ENCODE measurements at places on chromosomes 6 and 20.

DNA sequence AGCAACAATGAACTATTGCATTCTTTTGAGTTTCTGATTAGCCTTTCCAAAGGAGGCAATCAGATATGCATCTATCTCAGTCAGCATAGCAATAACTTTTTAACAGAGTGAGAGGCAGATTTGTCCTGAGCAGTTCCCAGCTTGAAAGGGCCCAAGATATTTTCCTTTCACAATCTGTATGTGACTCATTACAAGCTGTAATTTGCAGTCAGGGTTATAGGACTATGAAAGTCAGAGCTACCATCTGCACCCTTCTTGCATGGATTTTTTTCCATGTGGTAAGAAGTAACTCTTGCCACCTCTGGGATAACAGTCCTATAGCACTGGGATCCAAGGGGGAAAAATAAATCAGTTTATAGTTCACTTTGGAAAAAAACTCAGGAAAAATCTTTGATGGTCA is 318.2 kb upstream of the RGS17 start:
- DNase-seq = no peak

DNA sequence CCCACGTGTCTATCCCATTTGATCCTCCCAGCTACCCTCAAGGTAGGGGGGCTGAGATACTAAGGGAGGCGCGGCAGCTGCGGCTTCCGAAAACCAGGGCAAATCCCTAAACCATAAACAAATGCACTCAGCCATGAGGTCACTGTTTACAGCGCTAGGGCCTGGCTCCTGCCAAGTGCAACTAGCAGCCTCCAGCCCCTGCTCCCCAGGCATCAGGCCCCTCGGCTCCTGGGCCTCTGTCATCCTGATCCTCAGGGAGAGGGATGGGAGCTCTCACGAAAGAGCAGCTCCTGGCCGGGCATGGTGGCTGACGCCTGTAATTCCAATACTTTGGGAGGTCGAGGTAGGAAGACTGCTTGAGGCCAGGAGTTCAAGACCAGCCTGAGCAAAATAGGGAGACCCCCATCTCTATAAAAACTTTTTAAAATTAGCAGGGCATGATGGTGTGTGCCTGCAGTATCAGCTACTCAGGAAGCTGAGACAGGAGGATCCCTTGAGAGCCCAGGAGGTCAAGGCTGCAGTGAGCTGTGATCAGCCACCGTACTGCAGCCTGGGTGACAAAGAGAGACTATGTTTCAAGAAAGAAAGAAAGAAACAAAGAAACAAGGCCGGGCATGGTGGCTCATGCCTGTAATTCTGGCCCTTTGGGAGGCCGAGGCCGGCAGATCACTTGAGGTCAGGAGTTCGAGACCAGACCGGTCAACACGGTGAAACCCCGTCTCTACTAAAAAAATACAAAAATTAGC is 42.5 kb upstream of the TLDC2 start:
- no peak for DNase-seq

- DNase-seq = no peak
These were observed 13.6 kb upstream of the ZBTB9 start for GRCh38 chr6:33440649-33441309.

- DNase-seq = no peak
These were observed 17.7 kb downstream of the METTL24 start for GRCh38 chr6:110340392-110340965.

DNA sequence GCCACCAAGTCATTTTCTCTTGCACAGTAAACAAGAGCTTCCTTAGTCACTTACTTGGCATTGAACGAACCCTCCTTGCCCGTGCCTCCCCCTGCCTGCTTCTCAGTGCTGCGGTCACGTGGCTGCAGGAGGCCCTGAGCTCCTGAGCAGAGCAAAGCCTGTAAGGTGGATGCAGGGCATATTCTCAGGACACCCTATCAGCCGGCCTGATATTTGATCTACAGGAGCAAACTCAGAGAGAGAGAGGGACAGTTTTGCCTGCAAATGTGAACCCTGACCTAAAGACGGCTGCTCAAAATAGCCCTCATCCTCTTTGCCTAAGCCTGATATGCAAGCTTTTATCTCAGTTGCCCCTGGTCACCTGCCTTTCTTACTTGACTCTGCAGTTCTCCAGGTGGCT is 93.0 kb upstream of the POPDC3 start:
- no peak for DNase-seq

- peak; percentile 57 for DNase-seq
These were observed 102.3 kb downstream of the HIVEP2 start for GRCh38 chr6:142842418-142843261.

DNA sequence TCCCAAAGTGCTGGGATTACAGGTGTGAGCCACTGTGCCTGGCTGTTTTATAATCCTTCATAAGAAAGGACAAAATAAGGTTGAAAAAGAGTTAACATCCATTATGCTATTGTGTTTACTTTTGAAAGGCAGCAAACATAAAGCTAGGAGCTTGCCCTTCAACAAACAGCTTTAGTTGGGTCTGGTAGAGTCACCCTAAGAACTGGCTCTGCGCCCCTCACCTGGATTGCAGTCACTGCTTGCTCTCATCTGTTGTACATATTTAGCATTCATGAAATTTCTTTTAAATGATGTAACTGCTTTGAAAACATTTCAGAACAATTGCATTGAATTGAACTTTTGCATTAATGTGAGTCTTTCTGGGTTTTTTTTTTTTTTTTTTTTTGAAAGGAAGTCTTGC is 38.9 kb downstream of the JARID2 start:
- no peak for DNase-seq

DNA sequence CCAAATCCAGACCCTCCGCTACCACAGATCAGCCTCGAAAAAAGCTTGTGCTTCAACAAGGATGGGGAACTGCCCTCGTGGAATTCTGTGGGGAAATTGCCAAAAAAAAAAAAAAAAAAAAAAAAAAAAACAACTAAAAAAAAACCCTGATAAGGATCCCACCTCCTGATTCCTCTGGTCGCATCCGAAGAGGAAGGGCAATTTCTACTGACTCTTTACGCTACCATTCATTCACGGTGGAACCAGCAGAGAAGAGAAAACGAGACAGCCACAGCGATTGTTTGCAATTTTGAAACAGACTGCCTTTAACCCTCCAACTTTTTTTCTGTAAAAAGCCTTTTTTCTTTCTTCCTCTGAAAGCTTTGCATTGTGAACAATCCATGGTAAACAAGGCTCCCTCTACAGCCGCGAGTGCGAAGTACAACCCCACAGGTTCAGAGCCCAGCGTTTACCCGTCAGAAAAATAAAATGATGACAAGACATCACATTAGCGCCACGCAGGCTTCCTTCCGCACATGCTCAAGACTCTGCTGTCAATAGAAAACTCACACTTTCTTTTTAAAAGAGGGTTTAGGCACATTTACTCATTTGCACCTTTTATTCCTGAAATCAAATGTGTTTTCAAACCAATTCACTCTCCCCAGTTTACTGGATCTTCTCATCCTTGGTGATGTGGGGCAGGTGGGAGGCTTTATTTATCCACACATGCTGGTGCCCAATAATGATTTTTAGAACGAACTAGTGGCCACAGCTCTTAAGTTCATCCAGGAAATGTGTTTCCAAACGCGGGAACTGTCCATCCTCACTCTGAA is 100.0 kb downstream of the NOL4L start:
- peak; percentile 75 for DNase-seq

DNA sequence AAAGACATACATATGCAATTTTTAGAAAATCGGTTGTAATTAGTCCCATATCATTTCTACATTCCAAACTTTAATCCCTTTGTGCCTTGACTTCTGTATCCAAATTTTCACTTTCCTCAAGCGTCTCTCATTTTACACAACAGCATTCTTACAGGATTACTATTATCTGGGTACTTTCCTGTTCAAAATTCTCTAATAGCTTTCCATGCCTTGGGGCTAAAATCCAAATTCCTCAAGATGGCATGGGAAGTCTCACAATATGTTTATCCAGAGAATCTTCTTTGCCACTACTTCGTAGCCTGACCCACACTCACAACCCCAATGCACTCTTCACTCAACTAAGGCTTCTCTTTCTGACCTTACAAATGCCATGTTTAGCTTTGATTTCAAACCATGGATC is 125.0 kb downstream of the TBX18 start:
- DNase-seq = no peak

DNA sequence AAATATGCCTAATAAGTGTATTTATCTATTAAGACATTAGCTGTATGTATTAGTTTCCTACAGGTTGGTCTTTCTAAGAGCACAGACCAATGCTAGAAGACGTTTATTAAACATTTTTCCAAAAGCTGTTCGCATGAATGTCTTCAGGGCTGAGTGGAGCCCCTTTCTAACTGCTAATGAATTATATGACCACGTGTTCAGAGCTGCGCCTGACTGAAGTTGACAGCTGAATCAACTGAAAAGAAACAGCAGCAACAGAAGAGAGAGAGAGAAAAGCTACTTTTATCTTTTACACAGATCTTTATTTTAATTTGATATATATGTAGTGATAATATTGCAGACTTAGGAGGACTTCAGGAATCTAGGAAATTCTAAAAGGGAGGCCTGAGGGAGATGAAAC is 75.2 kb upstream of the ARID1B start:
- no peak for DNase-seq

- no peak for DNase-seq
These were observed 15.5 kb upstream of the BMP7 start for GRCh38 chr20:57281900-57282299.

DNA sequence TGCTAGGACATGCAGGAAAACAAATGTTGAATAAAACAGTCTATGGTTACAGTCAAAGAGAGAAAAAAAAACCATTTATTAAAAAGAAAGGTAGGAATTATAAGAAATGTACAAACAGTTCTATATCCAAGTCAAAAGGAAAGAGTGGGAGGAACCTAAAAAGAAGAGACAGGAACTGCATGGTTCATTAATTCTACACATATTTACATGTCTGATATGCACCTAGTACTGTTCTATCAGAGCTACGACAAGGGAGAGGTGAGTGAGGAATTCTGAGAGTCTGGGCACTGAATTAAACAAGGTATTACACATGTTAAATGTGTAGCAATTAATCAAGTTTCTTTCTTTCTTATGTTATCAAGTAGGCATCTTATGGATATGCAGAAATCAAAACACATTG is 41.9 kb downstream of the SYCP2 start:
- no peak for DNase-seq

- no peak for DNase-seq
These were observed 4.0 kb downstream of the SLC32A1 start for GRCh38 chr20:38728191-38728781.

DNA sequence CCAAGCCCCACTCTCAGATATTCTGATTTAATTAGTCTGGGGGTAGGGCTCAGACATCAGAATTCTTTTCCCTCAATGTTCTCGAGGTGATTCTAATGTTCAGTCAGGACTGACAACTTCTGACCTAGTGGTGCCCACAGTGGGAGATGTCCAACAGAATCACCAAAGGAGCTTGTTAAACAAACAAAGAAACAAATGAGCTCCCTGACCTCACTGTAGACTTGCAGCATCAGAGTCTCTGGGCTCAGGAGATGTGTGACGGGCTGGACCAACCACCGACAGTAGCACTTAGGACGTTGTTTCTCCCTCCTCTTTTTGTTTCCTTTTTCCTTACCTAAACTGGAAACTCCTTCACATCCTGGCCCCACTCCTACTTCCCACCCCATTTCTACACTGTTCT is 49.3 kb downstream of the CLIC5 start:
- no peak for DNase-seq

GRCh38 chr6:24929242-24929641 is 6.5 kb downstream of the RIPOR2 start:
- DNase-seq = no peak

DNA sequence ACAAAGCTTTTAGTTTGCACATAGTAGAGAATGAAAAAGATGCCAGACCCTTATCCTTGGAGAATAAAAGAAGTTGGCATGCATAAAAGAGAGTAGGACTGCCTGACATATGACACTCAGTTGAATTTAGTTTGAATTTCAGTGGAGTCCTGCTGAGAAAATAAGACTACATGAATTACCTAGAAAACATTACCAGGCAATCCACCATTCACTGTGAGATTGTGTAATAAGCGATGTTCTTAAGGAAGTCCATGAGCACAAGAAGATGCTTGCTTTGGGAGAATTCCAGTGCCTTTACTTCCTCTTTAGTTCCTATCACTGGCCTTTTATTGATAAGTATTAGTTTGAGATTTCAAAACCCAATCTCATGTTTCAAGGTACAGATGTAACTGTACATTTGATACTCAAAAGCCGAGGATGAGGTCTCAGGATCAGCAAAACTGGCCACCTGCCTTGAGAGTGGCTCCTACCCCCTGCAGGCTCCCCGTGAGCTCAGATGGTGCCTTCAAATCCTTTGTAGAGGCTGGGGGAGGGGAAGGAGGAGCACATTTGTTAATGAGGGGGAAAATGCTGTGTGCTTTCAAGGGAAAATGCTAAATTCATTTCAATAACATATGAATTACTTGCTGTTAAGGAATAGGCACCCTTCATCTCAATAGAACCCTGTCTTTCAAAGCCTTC is 11.2 kb upstream of the UNC93A start:
- DNase-seq = no peak

- no peak for DNase-seq
These were observed 294.3 kb upstream of the QKI start for GRCh38 chr6:163120223-163120622.

- no peak for DNase-seq
These were observed 34.9 kb downstream of the GFOD1 start for GRCh38 chr6:13452346-13453117.

GRCh38 chr20:24972341-24972740 is 20.2 kb downstream of the APMAP start:
- no peak for DNase-seq

GRCh38 chr20:45358282-45359068 is 4.5 kb upstream of the SYS1 start:
- DNase-seq = no peak

DNA sequence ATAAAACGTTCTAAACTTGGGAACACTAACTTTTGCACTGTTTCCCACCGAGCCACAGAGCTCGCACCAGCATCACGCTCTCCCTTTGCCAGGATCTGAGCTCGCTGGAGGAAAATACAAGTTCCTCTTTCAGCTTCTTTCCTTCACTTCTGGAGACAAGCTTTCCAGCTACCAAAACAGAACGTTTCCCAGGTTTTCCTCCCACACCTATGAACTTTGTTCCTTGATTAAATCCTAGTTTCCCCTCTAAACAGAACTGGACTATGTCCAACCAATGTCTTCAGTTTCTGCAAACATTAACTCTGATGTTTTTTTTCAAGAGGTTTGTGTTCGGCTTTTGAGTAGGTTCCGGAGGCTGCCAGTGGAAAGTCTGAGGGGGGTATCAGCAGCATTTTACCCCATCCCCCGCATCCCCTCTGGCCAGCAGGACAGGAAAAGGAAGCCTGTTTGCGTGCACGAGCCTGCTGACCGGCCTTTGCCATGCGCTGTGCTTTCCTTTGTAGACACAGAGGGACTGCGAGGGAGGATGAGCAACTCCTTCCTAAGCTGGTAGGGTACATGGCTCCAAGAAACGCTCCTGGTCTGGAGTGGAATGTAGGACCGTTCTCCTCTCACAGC is 135.5 kb downstream of the LY86 start:
- DNase-seq = no peak

All from effector memory CD4-positive, alpha-beta T cell (primary cell).